ENCODE measurements at places on chromosomes 7 and 10.

DNA sequence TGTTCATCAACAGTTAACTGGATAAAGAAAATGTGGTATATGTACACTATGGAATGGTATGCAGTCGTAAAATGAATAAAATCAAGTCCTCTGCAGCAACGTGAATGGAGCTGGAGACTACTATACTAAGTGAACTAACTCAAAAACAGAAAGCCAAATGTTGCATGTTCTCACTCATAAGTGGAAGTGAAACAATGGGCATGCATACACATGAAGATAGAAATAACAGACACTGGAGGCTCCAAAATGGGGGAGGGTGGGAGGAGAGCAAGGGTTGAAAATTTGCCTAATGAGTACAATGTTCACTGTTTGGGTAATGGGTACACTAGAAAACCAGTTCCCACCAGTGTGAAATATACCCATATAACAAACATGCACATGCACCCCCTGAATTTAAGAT lies 179.5 kb downstream of the ZWINT start:
- no peak for DNase-seq

DNA sequence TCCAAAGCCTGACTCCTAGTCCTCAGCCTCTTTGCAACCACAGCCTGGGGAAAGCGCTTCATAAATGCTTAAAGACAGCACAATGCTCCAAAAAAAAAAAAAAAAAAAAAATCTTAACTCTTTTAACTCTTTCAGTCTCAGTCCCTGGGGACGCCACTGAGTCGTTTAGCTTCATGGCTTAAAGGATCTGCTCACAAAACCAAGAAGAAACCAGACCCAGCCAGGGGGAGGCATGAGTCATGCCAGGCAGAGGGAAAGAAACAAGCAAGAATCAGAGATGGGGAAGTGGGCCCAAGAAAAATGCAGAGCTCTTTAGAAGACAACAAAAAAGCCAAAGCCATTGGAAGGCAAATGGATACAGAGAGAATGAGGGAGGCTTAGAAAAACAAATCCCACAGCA lies 32.5 kb upstream of the DOCK1 start:
- DNase-seq = no peak

- peak; percentile 3 for DNase-seq
Measured at GRCh38 chr10:91088300-91089140, 131.9 kb upstream of the PCGF5 start.

DNA sequence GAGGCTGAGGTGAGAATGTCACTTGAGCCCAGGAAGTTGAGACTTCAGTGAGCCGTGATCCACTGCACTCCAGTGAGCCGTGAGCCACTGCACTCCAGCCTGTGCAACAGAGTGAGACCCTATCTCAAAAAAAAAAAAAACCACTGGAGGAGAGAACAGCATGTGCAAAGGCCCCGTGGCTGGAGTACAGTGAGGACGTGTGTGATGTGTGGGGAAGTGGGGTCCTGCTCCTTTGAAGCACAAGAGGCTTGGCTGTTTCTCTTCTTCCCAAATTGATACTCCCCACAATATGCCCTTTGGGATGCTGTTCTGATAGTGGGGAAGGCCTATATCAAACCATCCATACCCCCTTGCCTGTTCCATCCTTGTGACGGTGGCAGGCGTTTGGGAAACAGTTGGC lies 68.2 kb downstream of the C10orf105 start:
- DNase-seq = no peak

- peak; percentile 15 for DNase-seq
Measured at GRCh38 chr7:108875139-108875538, 305.5 kb downstream of the DNAJB9 start.

DNA sequence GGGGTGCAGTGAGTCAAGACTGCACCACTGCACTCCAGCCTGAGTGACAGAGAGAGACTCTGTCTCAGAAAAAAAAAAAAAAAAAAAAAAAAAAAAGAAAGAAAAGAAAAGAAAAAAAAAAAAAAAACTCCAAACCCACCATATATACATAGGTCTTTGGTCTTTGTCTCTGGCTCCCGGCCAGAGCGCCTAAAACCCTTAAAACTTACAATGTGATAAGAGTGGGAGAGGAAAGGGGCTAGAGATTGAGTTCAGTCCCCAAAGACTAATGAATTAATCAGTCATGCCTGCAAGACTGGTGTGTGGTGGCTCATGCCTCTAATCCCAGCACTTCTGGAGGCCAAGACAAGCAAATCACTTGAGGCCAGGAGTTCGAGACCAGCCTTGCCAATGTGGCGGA lies 6.8 kb upstream of the NFE2L3 start:
- DNase-seq = no peak

DNA sequence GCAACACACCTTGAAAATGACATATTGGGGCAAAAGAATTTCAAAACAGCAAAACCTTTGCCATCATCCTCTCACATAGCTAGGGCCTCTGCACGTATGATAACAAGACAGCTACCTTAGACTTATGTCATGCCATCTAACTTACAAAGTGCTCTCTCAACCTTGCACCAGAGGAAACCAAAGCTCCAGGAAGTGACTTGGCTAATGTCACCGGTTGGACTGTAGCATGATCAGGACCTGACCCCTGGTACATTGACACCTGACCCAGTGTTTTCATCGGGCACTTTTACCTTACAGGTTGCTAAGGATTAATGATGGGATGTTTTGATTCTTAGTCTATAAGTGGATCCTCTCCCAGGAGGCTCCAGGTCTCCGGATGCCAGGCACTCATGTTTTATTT lies 529.8 kb upstream of the GALNT17 start:
- no peak for DNase-seq

DNA sequence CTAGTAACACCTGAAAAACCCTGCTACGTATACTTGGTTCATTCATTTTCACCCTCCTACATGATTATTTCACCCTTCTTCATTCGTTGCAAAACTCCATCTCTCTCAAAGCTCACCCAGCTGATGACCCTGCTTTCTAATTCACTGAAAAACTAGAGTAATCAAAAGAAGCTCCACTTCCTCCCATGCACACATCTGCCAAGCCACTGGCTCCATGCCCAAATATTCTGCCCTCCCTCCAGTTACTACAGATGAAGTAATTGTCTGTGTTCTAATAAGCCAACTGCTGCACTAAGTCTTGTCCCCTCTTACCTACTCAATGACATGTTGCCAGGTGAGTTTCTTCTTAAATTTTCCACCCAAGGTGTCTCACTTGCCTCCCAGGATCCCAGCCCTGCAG lies 96.9 kb upstream of the CCDC71L start:
- DNase-seq = no peak

DNA sequence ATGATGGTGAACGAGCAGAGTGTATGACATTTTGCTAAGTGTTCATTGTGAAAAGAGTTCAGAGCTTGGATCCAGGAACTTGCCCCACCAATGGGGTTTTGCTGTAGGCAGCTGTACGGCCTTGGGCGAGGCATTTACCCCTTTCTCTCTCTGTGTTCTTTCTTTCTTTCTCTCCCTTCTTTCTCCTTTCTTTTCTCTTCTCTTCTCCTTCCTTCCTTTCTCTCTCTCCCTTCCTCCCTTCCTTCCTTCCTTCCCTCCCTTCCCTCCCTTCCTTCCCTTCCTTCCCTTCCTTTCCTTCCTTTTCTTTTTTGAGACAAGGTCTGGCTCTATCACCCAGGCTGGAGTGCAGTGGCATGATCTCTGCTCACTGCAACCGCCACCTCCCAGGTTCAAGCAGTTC lies 45.3 kb upstream of the KMT2C start:
- no peak for DNase-seq

DNA sequence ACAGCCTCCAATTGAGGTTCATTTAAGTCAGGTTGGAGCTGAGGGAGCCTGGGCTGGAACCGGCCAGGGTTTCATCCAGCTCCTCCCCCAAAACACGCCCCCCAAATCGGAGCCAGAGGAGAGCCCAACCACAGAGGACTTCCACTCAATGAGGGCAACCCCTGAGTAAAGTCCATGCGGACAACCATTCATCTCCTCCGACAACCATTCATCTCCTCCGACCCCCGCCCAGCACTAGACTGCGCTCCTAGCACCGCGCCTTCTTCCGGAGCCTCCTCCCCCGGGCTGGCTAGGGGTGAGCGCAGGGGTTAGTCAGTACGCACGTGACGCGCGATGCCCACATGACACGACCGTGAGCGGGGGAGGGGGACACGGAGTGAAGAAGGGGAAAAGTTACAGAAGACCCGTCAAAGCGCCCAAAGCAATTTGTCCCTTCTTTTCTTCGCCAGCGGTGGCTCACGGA lies 1.4 kb downstream of the MAGI2 start:
- DNase-seq = no peak

- DNase-seq = no peak
Measured at GRCh38 chr7:92293896-92294590, 48.3 kb downstream of the ANKIB1 start.

GRCh38 chr7:18037609-18038008 lies 10.0 kb upstream of the PRPS1L1 start:
- no peak for DNase-seq

- no peak for DNase-seq
Measured at GRCh38 chr10:612696-613095, 76.8 kb downstream of the DIP2C start.

DNA sequence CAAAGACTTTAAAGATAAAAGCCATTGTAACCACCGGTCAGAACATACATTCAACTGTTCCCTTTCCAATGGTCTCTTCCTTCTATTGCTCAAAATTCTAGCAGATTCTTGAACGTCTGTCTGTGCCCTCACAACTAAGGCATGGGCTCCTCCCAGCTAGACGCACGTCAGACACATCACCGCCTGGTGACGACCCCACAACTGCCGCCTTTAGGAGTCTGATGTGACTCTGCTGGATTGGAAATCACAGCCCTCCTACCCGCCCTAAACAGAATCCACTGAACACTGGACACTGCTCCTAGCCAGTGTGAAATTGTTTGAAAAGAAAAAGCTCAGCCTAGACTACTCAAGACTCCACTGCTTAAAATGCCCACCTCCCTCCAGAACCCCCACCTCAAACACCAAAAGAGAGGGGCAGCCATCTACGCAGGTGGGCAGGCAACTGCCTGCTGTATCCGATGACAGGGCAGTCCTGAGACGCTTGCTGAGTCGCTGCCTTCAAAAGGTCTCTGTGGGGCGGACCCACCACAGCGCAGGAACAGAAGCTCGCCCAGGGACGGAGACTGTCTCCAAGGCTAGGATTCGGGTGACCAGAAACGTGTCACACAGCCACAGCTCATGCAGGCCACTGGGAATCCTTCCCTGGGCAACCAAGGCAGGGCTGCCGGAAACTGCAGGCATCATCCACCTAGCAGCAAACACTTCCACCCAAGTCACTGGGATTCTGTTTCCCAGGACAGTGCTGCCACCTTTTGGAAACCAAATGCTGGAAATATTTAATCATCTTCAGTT lies 34.7 kb downstream of the GSDME start:
- DNase-seq = no peak

- peak; percentile 31 for DNase-seq
Measured at GRCh38 chr7:87926581-87927461, 7.2 kb upstream of the ADAM22 start.
